SK-N-SH (cell line): ENCODE measurements at places on chromosomes 7 and 10. TPM values are rescaled to one million over a fixed set of nuclear protein-coding genes. Genes with fewer than 3 reads are reported as not detected.

- no peak overlapping the region for H3K27ac ChIP-seq
- no peak overlapping the region for H3K4me3 ChIP-seq
- no peak for DNase-seq
Observed at GRCh38 chr10:102554531-102554930, 50.8 kb downstream of the SUFU start.

GRCh38 chr7:27064159-27064558, 31.6 kb downstream of the HOXA1 start:
- H3K4me3 ChIP-seq, result no peak overlapping the region
- no peaks in the 10 kb centered on the region for H3K4me1 ChIP-seq
- no peak for DNase-seq
- peaks cover 32% of the 10 kb centered on the region for H3K27me3 ChIP-seq
- H3K36me3 ChIP-seq, result no peaks in the 10 kb centered on the region
- no peak overlapping the region for H3K27ac ChIP-seq

PON3 gene
- not detected in 2 replicates for polyA plus RNA-seq

NODAL gene
- polyA plus RNA-seq, result not detected in 2 replicates

PRKG1 gene
- polyA plus RNA-seq, result 4.1 and 4.3 TPM in 2 replicates

DNA sequence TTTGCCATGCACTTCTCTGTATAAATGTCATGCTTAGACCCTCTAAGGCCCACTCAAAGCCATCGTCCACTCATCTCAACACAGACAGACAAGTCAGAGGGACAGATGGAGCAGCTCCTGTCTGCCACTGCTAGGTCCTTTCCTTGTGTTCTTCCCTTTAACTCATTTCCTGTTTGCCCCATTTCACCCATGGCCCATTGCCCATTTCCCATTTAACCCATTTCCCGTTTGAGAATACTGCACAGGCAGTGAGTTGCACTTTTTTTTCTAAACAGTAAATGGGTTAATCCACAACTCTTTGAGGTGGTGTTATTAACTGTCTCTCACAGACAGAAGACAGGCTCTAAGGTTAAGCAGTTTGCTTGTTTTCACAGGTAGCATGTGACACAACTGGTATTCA, 179.3 kb downstream of the NPSR1 start:
- DNase-seq, result no peak
- H3K27me3 ChIP-seq, result peaks cover 15% of the 10 kb centered on the region; the same call in 1 of the 2 replicates
- no peaks in the 10 kb centered on the region; the same call in 1 of the 2 replicates for H3K4me1 ChIP-seq
- no peaks in the 10 kb centered on the region for H3K36me3 ChIP-seq
- no peak overlapping the region for H3K27ac ChIP-seq
- H3K4me3 ChIP-seq, result no peak overlapping the region

HK1 gene
- polyA plus RNA-seq, result 32.0 and 38.7 TPM in 2 replicates

GRCh38 chr10:17237915-17238444, 9.9 kb downstream of the VIM start:
- H3K27me3 ChIP-seq, result no peaks in the 10 kb centered on the region
- H3K27ac ChIP-seq, result peak overlapping the region; percentile 98
- DNase-seq, result no peak

DNA sequence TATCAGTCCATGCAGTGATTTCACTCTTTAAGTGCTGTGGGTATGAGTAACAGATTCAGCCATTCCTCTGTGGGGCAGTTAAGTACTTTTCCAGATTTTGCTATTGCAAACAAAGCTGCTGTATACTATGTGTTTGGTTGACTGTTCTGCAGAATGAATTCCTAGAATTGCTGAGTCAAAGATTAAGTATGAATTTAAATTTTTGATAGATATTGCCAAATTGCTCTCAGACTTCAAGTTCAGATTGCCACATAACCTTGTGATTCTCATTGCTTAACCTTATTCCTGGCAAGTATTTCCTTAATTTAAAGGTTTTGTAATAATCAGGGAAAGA, 21.6 kb upstream of the SAR1A start:
- no peaks in the 10 kb centered on the region for H3K27me3 ChIP-seq
- no peaks in the 10 kb centered on the region for H3K36me3 ChIP-seq
- H3K27ac ChIP-seq, result peak overlapping the region; percentile 68
- no peak overlapping the region for H3K4me3 ChIP-seq

DNA sequence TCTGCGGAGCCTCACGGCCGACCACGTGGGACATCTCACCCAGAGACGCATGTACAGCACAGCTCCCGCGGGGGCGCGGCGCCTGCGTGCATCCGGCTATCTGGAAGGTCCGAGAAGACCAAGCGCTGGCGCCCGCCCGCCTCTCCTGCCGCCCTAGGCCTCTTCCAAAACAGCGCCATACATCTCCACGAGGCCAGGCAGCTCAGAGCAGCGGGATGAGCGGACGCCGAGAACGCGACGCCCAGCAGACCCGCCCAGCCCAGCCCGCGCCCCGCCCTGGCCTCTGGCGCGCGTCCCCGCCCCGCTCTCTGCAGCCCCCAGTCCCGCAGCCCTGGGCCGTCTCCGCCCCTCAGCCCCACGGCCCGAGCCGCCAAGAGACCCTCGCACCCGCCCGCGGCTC, 20.3 kb upstream of the LANCL2 start:
- H3K36me3 ChIP-seq, result no peaks in the 10 kb centered on the region
- no peak overlapping the region for H3K4me3 ChIP-seq
- H3K27ac ChIP-seq, result no peak overlapping the region

- H3K4me3 ChIP-seq, result no peak overlapping the region
- H3K36me3 ChIP-seq, result no peaks in the 10 kb centered on the region; the same call in 1 of the 2 replicates
- no peak overlapping the region for H3K27ac ChIP-seq
- H3K4me1 ChIP-seq, result no peaks in the 10 kb centered on the region
Observed at GRCh38 chr7:70237831-70238575, 639.7 kb downstream of the AUTS2 start.

DNA sequence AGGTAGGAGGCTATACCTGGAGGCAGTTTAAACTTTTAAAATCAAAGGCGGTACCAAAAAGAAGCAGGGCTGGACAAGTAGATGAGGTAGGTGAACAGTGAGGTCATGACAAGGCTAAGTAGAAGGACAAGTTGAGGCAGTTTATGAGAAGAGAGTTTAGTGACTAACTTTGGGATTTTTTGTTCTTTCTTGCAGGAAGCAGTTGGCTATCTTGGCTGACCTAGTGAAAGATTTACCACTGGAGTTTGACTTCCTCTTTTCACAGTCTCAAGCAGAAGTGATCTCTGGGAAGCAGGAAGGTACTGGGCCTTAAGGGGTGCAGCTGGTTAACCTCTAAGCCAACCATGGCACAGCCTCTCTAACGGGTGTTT, 26.3 kb downstream of the ENTPD7 start:
- H3K36me3 ChIP-seq, result peaks cover 71% of the 10 kb centered on the region
- H3K4me3 ChIP-seq, result no peak overlapping the region
- no peaks in the 10 kb centered on the region for H3K27me3 ChIP-seq

LRIT1 gene
- not detected in 2 replicates for polyA plus RNA-seq

DNA sequence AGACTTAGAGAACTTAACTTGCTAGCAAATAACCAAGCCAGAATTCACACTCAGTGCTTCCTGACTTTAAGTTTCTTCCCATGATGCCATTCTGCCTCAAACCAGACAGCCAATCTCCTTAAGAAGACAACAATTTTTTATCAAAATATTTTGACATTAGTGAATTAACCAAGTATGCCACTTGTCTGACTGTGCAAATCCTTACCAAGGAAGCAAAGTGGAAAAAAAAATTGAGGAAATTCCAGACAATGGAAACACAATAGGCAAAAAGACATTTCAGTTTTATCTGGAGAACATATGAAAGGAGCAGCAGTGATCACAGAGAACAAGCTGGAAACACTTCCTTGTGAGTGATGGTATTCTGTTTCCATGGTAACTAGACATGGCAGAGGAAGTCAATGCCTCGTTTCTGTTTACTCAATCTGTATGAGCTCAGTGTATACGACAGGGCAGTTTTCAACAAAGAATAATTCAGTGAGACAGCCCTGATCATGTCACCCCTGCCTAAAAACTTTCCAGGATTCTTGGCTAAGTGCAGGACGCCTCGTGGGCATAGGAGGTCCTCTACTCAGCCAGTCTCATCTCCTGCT, 114.2 kb downstream of the DYNC1I1 start:
- no peak for DNase-seq
- H3K27ac ChIP-seq, result no peak overlapping the region
- H3K36me3 ChIP-seq, result no peaks in the 10 kb centered on the region
- H3K27me3 ChIP-seq, result no peaks in the 10 kb centered on the region

- H3K27ac ChIP-seq, result no peak overlapping the region
- DNase-seq, result no peak
- no peaks in the 10 kb centered on the region for H3K4me1 ChIP-seq
- no peaks in the 10 kb centered on the region for H3K36me3 ChIP-seq
- H3K27me3 ChIP-seq, result no peaks in the 10 kb centered on the region
- no peak overlapping the region for H3K4me3 ChIP-seq
Observed at GRCh38 chr7:71339924-71340323, 208.0 kb downstream of the GALNT17 start.

DNA sequence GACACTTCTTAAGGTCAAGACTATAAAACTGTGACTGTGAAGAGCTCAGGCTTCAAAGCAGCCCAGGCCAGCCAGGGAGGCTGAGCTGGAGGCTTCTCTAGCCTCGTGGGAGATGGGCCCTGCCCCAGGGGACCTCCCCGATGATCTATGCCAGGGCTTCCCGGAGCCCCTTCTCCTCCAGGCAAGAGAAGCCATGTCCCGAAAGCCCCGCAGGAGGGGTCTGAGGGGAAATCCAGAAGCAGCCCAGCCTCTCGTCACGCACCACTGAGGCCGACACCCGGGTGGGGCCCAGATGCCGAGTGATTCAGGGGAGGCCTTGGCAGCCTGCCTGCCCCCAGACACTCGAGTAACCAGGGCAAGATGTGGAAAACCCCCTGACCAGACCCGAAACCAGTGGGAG, 63.7 kb downstream of the PROSER2 start:
- H3K27me3 ChIP-seq, result no peaks in the 10 kb centered on the region
- H3K36me3 ChIP-seq, result no peaks in the 10 kb centered on the region
- no peak for DNase-seq
- no peak overlapping the region for H3K27ac ChIP-seq
- H3K4me3 ChIP-seq, result no peak overlapping the region

GRCh38 chr7:11516328-11516727, 315.7 kb downstream of the THSD7A start:
- no peaks in the 10 kb centered on the region for H3K36me3 ChIP-seq
- no peak for DNase-seq
- H3K4me3 ChIP-seq, result no peak overlapping the region
- H3K4me1 ChIP-seq, result no peaks in the 10 kb centered on the region
- no peaks in the 10 kb centered on the region for H3K27me3 ChIP-seq

CPEB3 gene
- 0.36 TPM in 2 replicates for polyA plus RNA-seq

DNA sequence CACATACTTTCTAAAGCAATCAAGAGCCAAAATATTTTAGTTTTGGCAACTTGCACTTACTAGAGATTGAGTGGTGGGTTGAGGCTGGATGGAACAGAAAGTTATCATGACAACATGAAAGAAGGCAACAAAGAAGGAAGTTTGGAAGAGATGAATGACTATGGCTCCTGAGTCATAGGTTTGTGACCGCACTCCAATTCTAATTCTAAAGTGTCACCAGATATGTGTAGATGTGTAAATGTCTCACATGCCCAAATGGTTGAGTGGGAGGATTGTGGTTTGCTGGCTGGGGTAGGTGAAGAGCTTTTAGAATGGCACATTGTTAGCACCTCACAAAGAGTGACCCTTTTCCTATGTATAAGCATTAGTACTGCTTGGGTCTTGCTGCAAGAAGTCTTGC, 20.2 kb downstream of the TAS2R16 start:
- H3K27ac ChIP-seq, result no peak overlapping the region
- no peak for DNase-seq
- H3K4me3 ChIP-seq, result no peak overlapping the region
- H3K4me1 ChIP-seq, result no peaks in the 10 kb centered on the region

DNA sequence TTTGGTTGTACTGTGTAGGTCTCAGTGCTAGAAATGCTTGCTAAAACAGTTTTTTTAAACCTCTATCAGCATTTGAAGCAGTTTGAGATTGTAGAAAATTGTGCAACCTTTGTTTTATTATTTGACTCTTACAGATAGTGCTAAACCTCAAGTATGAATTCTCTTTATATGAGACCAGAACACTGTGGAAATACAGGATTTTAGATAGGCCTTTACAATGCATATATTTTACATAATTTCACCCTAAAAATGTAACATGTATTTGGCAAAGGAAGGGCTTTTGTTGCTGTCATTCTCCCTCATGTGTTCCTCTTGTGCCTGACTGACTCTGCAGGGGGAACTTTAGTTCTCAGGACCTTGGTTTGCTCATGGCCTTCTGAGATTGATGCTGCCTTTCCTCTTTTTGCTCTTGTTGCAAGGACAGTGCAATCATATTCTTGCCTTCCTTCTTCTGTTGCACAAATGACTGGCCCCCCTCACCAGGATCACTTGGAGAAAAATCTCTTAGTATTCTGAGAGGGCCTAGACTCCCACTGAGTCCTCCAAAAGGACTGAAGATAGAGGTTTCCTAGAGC, 188.7 kb downstream of the PPP1R9A start:
- H3K27ac ChIP-seq, result no peak overlapping the region
- no peak overlapping the region for H3K4me3 ChIP-seq
- H3K36me3 ChIP-seq, result no peaks in the 10 kb centered on the region
- DNase-seq, result no peak
- H3K27me3 ChIP-seq, result no peaks in the 10 kb centered on the region
- no peaks in the 10 kb centered on the region for H3K4me1 ChIP-seq

GRCh38 chr10:70763567-70763966, 21.6 kb downstream of the TBATA start:
- peaks cover 7% of the 10 kb centered on the region; the same call in 1 of the 2 replicates for H3K4me1 ChIP-seq
- no peak overlapping the region for H3K27ac ChIP-seq
- no peaks in the 10 kb centered on the region for H3K27me3 ChIP-seq

DNA sequence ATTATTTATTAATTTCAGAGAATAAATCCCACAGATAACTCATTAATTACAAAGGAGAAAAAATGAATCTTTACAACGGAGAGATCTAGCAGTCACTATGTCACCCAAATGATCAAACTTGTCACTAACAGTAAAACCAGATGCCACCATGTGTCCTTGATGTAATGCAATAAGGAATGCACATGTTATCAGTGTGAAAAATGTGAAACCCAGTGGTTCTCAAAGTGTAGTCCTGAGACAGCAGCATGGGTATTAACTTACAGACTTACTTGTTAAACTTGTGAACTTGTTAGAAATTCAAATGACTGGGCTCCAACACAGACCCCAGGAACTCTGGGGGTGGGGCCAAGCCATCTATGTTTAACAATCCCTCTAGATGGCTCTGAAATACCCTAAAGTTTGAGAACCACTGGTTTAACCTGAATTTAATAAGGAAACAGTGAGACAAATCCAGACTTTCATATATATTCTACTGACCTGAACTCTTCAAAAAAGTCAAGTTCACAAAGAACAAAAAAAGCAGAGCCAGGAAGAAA, 77.4 kb downstream of the RNLS start:
- no peaks in the 10 kb centered on the region for H3K27me3 ChIP-seq
- no peaks in the 10 kb centered on the region for H3K36me3 ChIP-seq
- no peaks in the 10 kb centered on the region; the same call in 1 of the 2 replicates for H3K4me1 ChIP-seq
- DNase-seq, result no peak
- no peak overlapping the region for H3K4me3 ChIP-seq

- no peak for DNase-seq
- no peaks in the 10 kb centered on the region for H3K4me1 ChIP-seq
- H3K36me3 ChIP-seq, result no peaks in the 10 kb centered on the region
- no peaks in the 10 kb centered on the region; the same call in 1 of the 2 replicates for H3K27me3 ChIP-seq
- H3K27ac ChIP-seq, result no peak overlapping the region
- H3K4me3 ChIP-seq, result no peak overlapping the region
Observed at GRCh38 chr10:113656896-113657295, 6.9 kb downstream of the NRAP start.

GRCh38 chr7:34558022-34558421, 100.0 kb upstream of the NPSR1 start:
- DNase-seq, result no peak
- no peaks in the 10 kb centered on the region; the same call in 1 of the 2 replicates for H3K27me3 ChIP-seq
- no peak overlapping the region for H3K27ac ChIP-seq
- no peaks in the 10 kb centered on the region for H3K4me1 ChIP-seq
- H3K4me3 ChIP-seq, result no peak overlapping the region
